Naive thymus-derived CD8-positive, alpha-beta T cell (primary cell): ENCODE measurements at places on chromosomes 11 and 22. TPM values are rescaled to one million over a fixed set of nuclear protein-coding genes. Genes with fewer than 3 reads are reported as not detected.

- no peak overlapping the region for H3K4me3 ChIP-seq
- H3K4me1 ChIP-seq = peaks cover 18% of the 10 kb centered on the region
- no peak for DNase-seq
- no peaks in the 10 kb centered on the region for H3K27me3 ChIP-seq
Measured at GRCh38 chr11:30405385-30405784, 82.5 kb downstream of the ARL14EP start.

- no peak overlapping the region for H3K4me3 ChIP-seq
- H3K27ac ChIP-seq = no peak overlapping the region
- H3K36me3 ChIP-seq = peaks cover 70% of the 10 kb centered on the region
Measured at GRCh38 chr22:42881982-42882656, 25.0 kb upstream of the ARFGAP3 start.

GRCh38 chr11:13434247-13435205 lies 28.5 kb downstream of the BTBD10 start:
- H3K36me3 ChIP-seq = peaks cover 18% of the 10 kb centered on the region
- no peak for DNase-seq
- no peaks in the 10 kb centered on the region for H3K27me3 ChIP-seq
- H3K27ac ChIP-seq = peak overlapping the region; percentile 24

TRPC6 gene
- not detected for total RNA-seq

DNA sequence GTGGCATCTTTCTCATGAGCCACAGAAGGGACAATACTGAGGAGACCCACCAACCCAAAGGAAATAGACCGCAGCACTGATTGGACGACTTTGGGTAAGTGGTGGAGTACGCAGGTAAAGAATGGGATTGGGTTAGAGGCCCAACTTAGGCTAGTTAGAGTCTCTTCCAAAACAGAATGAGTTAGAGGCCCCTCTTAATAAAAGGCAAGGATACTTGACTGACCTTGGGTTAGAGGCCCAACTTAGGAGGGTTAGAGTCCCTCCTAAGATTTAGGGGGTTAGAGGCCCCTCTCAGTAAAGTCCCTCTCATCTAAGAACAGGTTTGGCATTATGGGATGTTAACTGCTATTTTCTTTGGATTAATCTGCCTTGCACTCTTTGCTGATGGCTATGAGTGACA lies 24.6 kb downstream of the CCKBR start:
- no peak overlapping the region for H3K27ac ChIP-seq
- no peak for DNase-seq
- H3K27me3 ChIP-seq = peaks cover 9% of the 10 kb centered on the region
- no peak overlapping the region for H3K4me3 ChIP-seq

GRCh38 chr11:37755521-37755920 lies 1157.5 kb upstream of the RAG2 start:
- no peaks in the 10 kb centered on the region for H3K27me3 ChIP-seq
- H3K4me3 ChIP-seq = no peak overlapping the region
- H3K36me3 ChIP-seq = no peaks in the 10 kb centered on the region
- no peak for DNase-seq
- H3K27ac ChIP-seq = no peak overlapping the region

HTR3B gene
- not detected for total RNA-seq

- peaks cover 10% of the 10 kb centered on the region for H3K4me1 ChIP-seq
- H3K4me3 ChIP-seq = peak overlapping the region; percentile 96
- no peaks in the 10 kb centered on the region for H3K27me3 ChIP-seq
- DNase-seq = no peak
- H3K36me3 ChIP-seq = peaks cover 10% of the 10 kb centered on the region
Measured at GRCh38 chr22:35301372-35301874, 1.7 kb downstream of the TOM1 start.

DNA sequence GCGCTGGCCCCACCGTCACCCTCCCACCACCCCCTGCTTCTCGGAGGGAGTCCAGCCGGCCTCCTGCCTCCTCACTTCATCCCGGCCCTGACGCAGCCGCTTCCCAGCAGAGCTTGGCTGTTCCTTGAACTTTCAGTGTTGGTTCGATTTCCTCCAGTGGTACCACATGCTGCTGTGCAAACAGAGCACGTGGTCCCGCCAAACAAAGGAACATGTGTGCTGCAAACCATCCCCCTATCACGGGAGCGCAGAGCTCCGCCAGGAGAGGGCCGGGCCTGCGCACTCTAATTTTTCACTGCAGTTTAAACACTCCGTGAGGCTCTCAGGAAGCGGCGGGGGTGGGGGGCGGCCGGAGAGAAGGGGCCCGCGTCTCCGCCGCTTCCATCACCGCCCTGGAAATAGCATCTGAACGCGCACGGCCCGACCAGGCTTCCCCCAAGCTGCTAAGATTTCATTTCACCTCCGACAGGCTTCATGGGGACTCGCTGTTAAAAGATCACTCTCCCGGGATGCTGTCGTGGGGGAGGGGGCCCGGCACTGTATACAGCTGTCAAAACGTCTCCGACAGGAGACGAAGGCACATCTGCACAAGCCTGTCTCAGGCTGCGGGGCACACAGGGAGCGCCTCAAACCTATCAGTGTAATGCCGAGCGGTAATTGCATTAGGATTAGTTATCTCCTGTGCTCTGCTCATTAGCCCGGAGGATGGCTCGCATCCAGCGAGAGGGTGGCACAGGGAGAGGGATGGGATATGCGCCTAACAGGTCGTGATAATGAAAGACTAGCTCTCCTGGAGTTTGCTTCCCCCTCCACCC lies 269.9 kb upstream of the SORL1-AS1 start:
- H3K4me3 ChIP-seq = peak overlapping the region; percentile 44
- no peak overlapping the region for H3K27ac ChIP-seq
- peaks cover 15% of the 10 kb centered on the region for H3K36me3 ChIP-seq
- peaks cover 2% of the 10 kb centered on the region for H3K4me1 ChIP-seq
- peaks cover 41% of the 10 kb centered on the region for H3K27me3 ChIP-seq

GRCh38 chr11:44332665-44333064 lies 22.7 kb upstream of the ALX4 start:
- no peaks in the 10 kb centered on the region for H3K4me1 ChIP-seq
- H3K27ac ChIP-seq = no peak overlapping the region
- H3K4me3 ChIP-seq = no peak overlapping the region
- H3K27me3 ChIP-seq = peaks cover 30% of the 10 kb centered on the region
- H3K36me3 ChIP-seq = no peaks in the 10 kb centered on the region

TST gene
- not detected for total RNA-seq

DNA sequence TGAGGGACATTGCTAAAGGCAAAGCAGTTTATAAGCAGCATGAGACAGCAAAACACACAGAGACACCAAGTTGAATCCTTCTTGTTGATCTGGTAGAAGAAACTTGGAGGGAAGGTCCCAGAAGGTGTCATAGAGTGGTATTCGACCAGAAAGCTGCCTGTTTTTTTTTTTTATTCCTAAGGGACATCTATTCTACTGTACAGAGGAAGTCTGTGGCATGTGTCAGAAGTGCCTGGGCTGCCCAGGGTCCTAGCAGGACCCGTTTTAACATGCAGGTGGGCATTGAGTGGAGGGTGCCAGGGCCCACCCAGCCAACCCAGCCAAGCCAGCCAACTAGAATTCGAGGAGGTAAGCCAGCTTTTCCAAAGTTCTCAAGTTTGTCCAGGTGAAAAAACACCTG lies 68.0 kb upstream of the ATXN10 start:
- no peaks in the 10 kb centered on the region for H3K36me3 ChIP-seq
- peaks cover 7% of the 10 kb centered on the region for H3K27me3 ChIP-seq
- no peak for DNase-seq
- no peak overlapping the region for H3K4me3 ChIP-seq
- H3K4me1 ChIP-seq = peaks cover 22% of the 10 kb centered on the region

DERL3 gene
- 1.7 TPM for total RNA-seq

- no peaks in the 10 kb centered on the region for H3K4me1 ChIP-seq
- H3K4me3 ChIP-seq = no peak overlapping the region
- no peak overlapping the region for H3K27ac ChIP-seq
- DNase-seq = no peak
- no peaks in the 10 kb centered on the region for H3K36me3 ChIP-seq
- H3K27me3 ChIP-seq = no peaks in the 10 kb centered on the region
Measured at GRCh38 chr11:56637500-56637899, 4.7 kb downstream of the OR5AP2 start.

TRIM49 gene
- total RNA-seq = not detected

GRCh38 chr11:8392166-8392565 lies 128.5 kb upstream of the LMO1 start:
- H3K27me3 ChIP-seq = no peaks in the 10 kb centered on the region
- no peak overlapping the region for H3K27ac ChIP-seq
- no peaks in the 10 kb centered on the region for H3K4me1 ChIP-seq
- no peak overlapping the region for H3K4me3 ChIP-seq

DNA sequence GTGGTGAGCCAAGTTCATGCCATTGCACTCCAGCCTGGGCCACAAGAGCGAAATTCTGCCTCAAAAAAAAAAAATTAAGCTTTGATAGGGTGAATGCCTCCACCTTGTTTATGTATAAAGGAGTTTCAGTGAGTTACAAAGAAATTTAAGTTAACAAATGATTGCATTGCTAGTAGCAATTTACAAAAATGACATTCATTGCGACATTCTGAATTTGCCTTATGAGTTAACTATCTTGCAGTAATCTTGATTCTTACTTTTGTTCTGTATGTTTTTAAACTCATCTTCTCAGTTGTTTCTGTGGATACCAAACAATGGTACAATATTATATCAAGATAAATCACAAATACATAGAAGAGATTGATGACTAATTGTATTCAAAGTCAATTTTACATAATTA lies 207.0 kb downstream of the DDX10 start:
- H3K36me3 ChIP-seq = peaks cover 9% of the 10 kb centered on the region
- no peaks in the 10 kb centered on the region for H3K27me3 ChIP-seq
- no peak overlapping the region for H3K27ac ChIP-seq
- H3K4me3 ChIP-seq = no peak overlapping the region
- no peak for DNase-seq

IL18 gene
- not detected for total RNA-seq

DNA sequence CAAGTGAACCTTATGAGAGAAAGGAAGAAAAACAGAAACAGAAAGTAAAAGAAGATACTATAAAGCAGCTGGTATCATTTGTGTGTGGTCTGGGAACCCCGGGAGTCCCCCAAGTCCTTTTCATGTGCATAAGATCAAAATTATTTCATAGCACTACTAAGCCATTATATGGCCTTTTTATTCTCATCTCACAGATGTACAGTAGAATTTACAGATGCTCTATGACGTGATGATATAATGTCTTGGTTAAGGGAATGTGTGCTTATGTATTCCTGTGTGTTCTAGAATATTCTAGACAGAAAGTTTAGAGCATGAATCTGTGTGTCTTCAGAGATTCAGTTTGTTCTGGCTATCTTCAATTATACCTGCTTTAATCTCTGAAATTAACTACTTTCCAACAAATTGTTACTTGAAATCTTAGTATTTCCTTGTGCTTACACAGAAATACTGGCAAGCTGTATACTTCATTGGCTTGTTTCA lies 8.6 kb upstream of the TPP1 start:
- H3K27me3 ChIP-seq = no peaks in the 10 kb centered on the region
- peaks cover 14% of the 10 kb centered on the region for H3K36me3 ChIP-seq
- H3K4me1 ChIP-seq = peaks cover 17% of the 10 kb centered on the region
- peak; percentile 36 for DNase-seq
- peak overlapping the region; percentile 86 for H3K27ac ChIP-seq

OR52E8 gene
- not detected for total RNA-seq

DNA sequence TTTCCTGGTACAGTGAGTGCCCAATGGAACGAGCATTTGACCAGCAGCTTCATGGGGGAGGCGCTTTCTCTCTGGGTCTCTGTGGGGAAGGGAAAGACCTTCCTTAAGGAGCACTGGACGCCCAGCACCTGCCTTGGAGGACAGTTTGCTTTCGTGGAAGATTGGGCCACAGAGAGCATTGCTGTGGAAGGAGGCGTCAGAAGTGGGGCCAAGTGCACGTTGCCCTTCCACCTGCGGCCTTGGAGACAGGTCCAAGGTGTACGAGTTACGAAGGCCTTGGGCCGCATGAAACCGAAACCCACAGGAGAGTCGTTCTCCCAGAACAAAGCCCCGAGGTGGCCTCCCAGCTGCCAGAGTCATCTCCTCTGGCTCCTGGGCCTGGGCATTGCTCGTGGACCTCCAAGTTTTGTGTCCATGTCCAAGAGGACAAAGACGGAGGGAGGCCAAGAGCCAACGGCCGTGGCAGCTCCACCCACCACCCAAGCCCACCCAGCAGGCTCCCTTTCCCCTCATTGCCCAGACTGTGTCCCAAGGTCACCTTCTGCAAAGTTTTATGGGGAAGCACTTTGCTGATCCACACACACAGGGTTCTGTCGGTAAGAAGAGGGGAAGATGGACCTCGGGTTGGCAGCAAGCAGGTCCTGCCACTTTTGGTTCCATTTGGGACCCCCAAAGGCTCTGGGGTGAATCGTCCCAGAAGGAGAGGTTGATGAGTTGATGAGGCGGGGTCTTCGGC lies 5.8 kb upstream of the NLRP6 start:
- H3K4me1 ChIP-seq = peaks cover 50% of the 10 kb centered on the region
- no peaks in the 10 kb centered on the region for H3K36me3 ChIP-seq
- DNase-seq = no peak
- peak overlapping the region; percentile 72 for H3K27ac ChIP-seq

SYT12 gene
- total RNA-seq = not detected

DNA sequence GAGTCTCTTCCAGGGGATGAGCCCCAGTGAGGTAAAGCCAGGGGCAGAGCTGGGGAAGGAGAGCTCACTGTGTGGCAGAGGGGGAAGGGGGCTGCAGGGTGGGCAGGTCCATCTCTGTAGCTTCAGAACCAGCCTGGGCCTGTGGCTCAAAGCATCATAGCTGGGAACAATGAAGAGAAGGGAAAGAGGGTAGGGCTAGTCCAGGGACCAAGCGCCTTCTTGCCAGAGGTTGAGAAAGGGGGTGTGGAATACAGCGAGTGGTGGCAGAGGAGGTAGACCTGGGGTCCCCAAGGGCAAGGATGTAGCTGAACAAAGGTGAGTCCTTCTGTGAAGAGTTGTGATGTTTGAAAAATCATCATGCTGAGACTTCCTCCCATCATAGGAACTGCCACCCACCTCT lies 1.2 kb upstream of the PLA2G3 start:
- no peak overlapping the region for H3K27ac ChIP-seq
- H3K36me3 ChIP-seq = peaks cover 2% of the 10 kb centered on the region

- H3K4me1 ChIP-seq = no peaks in the 10 kb centered on the region
- H3K36me3 ChIP-seq = no peaks in the 10 kb centered on the region
- no peak for DNase-seq
- no peak overlapping the region for H3K27ac ChIP-seq
- no peaks in the 10 kb centered on the region for H3K27me3 ChIP-seq
- no peak overlapping the region for H3K4me3 ChIP-seq
Measured at GRCh38 chr11:33227578-33228261, 29.5 kb upstream of the HIPK3 start.

ALDH3B2 gene
- total RNA-seq = not detected

ARHGAP8 gene
- total RNA-seq = 2.5 TPM
